CD4-positive, alpha-beta T cell treated with Interleukin-6 at 100 ng/mL for 8 hours (primary cell): ENCODE measurements at places on chromosomes 2 and 18.

- DNase-seq: no peak
These were observed 121.9 kb downstream of the SMAD7 start for GRCh38 chr18:48828691-48829442.

DNA sequence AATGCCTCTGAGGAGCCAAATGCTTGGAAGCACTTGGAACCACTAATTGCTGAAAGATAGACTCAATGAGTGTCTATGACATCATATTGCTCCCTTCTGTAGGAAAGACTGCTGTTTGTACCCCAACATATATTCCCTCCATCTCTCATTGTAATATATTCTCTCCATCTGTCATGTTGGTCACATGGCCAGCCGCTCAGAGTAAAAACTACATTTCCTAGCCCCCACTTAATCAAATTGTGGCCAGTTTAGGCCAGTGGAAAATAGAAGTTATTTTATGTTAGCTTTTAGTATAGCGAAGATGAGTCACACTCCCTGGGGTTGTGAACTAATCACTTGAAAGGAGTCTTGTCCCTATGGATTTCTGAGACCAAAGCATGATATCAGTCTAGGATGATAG, 160.2 kb downstream of the HNMT start:
- no peak for DNase-seq

- DNase-seq: no peak
These were observed 24.1 kb upstream of the RBMS1 start for GRCh38 chr2:160517731-160518130.

- DNase-seq: no peak
These were observed 460.1 kb downstream of the NR4A2 start for GRCh38 chr2:155872396-155872795.

- DNase-seq: no peak
These were observed 130.4 kb downstream of the ZNF236 start for GRCh38 chr18:76952747-76953146.

GRCh38 chr2:30639836-30640235, 167.4 kb downstream of the CAPN13 start:
- DNase-seq: no peak

DNA sequence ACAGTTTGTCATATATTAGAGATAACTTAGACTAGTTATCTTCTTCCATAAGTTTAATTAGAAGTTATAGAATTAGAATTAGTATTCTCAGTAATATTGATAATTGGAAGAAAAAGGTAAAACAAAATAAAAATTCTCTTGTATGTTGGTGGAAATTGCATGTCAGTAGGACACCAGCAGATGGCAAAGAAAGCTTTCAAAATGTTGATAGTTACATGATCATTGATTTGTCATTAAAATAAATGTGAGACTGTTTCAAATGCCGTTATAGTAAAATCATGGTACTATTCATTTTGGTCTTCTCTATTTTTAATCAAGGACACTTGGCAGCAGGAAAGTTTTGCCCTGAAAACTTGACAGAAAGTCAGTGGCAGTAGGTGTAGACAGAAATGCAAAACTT, 270.2 kb downstream of the TGIF1 start:
- no peak for DNase-seq

GRCh38 chr18:48597671-48598070, 58.8 kb downstream of the CTIF start:
- DNase-seq: no peak

- no peak for DNase-seq
These were observed 2.3 kb downstream of the WIPF1 start for GRCh38 chr2:174595116-174595809.

DNA sequence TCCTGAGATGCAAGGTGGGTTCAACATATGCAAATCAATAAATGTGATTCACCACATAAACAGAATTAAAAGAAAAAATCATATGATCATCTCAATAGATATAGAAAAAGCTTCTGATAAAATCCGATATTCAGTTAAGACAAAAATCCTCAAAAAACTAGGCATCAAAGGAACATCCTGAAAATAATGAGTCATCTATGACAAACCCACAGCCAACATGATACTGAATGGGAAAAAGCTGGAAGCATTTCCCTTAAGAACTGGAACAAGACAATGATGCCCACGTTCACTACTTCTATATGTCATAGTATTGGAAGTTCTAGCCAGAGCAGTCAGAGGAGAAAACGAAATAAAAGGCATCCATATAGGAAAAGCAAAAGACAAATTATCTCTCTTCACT, 80.4 kb downstream of the MYO3B start:
- DNase-seq: no peak

DNA sequence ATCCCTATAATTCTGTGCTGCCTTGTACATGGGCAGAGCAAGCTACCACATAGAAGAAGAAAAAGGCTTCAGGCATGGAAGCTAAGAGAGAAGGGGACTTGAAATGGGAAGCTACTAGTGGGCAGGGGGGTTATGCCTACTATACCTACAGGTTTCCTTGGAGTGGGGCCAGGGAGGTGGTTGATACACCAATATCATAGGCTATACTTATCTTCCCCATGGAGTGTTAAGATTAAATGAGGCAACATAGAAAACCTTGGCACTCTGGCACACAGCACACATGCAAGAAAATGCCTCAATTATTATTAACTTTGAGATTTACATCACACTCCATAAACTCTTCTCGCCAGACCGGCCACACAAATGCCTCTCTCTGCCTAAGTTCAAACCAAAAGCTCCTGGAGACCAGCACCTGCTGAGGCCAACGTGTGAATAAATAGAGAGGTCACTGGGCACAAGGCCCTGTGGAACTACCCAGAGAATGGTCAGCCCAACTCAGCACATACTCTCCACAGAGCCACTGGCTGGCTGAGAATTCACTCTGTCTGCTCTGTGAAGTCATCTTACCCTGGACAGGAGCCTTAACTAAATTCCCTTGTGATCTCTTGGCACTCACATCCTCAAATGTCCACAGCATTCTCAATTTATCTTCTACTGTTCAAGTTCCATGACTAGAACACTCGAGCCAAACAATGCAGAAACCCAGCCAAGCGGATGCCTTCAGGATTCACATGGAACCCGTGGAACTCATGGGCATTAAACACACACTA, 498.7 kb downstream of the BCL11A start:
- DNase-seq: no peak

DNA sequence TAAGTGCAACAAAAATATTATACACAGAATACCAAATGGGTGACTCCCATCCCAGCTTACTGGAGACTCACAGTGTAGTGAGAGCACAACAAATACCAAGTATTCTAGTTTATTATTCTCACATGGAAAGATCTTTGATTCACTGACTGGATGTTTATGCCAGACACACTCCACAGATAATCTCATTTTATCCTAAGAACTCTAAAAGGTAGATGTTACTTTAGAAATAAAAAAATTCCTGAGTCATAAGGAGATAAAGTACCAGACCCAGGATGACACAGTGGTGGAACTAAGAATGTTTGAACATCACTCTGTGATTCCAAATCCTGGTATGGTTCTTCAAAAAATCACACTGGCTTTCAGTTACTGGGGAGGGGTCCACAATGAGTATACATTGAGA, 136.2 kb downstream of the CDH2 start:
- no peak for DNase-seq

GRCh38 chr2:210250622-210251021, 25.4 kb upstream of the ACADL start:
- no peak for DNase-seq
